ENCODE measurements at places on chromosomes 16 and 17.

GRCh38 chr17:43755389-43755875, 3.2 kb downstream of the SOST start:
- peak; percentile 48 for DNase-seq

DNA sequence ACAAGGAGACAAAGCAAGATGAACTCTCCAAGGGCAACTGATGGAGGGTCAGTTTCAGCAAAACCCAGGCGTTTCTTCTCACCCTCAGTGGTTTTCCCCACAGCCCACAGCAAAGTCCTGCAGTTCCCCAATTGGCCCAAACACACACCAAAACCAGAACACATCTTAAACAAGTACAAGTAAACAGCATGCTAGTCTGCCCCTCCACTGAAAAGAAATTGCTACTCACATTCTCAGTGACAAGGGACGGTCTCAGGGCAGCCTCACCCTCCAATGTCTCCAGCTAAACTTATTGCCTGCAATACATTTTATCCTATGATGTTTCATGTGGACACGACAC, 300.6 kb upstream of the IRX3 start:
- DNase-seq: no peak

DNA sequence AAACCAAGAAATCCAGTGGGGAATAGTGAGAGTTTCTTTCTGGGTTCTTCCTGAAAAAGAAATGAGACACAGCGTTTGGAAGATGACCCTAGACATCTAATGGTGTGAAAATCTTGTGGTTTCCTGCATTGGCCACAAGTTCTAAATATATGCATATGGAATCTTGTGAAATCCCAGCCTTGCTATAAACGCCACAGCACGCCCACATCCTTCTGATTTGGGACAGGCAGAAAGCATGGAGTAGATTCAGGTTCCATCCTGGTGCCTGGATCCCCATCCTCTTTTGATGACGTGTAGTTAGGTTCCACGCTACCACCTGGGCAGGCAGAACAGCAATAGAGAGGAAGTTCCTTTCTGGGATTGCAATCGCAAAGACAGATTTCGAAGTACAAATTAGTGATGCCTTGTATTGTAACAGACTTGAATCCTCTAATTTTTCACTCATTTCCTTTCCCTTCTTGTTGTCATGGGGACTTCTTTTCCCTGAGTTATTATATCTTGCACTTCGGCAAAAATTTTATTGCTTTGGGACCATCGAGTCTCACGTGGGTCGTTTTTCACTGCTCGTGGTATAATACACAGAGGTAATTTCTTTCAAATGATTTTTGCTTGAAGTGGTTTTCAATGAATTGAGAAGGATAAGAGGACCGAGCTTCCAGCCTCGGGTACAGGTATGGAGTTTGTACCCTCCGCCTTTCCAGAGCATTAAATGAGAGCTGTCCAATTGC, 37.6 kb downstream of the HS3ST4 start:
- no peak for DNase-seq

DNA sequence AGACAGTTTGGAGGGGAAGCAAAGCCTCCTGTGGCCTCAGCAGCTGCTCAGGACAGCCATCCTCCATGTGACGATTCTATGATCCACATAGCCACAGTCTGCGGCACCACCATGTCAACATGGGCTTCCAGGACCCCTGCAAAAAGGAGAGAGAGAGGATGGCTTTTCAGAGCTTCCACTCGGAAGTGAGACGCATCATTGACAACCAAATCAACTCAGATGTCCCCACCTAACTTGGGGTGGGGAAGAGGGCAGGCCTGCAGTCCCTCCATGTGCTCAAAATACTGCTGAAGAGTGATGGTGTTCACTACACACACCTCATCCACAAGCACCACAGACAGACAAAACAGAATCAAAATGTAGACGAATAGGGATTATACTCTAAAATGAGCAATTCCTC, 5.9 kb upstream of the METTL16 start:
- no peak for DNase-seq

- DNase-seq: no peak
Measured at GRCh38 chr16:58217311-58217925, 19.5 kb upstream of the CSNK2A2 start.

- DNase-seq: no peak
Measured at GRCh38 chr16:67837811-67838210, 4.3 kb upstream of the THAP11 start.

DNA sequence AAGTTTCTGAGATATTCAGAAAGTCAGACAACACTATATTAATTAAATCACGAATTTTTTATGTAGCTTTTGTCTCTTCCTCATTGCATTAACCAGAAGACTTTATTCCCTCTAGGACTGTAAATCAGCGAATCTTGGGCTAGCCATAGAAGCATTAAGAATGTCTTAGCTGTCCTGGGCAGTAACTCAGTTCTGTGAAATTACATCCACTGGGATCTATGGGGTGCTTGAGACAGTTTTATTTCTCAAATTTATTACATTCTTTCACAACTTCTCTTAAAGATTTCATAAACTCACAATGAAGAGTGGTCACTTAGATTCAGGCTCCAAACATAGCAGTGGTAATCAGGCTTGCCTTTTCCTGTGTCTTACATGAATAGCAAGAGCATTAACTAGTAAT, 1153.4 kb downstream of the CDH8 start:
- DNase-seq: no peak

DNA sequence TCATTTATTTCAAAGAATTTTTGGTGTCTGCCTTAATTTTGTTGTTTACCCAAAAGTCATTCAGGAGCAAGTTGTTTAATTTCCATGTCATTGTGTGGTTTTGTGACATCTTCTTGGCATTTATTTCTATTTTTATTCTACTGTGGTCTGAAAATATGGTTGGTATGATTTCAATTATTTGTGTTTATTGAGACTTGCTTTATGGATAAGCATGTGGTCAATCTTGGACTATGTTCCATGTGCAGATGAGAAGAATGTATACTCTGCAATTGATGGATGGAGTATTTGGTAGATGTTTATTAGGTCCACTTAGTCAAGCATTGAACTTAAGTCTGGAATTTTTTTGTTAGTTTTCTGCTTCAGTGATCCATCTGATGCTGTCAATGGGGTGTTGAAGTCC, 383.0 kb downstream of the PMP22 start:
- DNase-seq: no peak

- no peak for DNase-seq
Measured at GRCh38 chr17:78510141-78511075, 66.8 kb downstream of the DNAH17 start.

DNA sequence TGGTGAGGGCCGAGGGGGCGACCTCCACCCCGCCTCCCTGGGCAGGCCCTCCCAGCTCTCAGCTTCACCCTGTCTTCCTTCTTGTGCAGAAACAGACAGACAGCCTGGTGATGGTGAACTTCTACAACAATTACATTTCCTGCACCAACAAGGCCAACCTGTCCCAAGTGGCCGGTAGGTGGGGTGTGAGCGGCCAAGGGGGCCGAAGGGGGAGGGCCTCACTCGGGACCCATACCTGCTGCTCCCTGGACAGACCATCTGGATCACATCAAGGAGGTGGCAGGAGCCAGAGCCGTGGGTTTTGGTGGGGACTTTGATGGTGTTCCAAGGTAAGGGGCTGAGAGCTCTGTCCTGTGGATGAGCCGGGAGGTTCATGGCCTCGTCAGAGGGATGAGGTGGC, 20.1 kb downstream of the CHMP1A start:
- no peak for DNase-seq

DNA sequence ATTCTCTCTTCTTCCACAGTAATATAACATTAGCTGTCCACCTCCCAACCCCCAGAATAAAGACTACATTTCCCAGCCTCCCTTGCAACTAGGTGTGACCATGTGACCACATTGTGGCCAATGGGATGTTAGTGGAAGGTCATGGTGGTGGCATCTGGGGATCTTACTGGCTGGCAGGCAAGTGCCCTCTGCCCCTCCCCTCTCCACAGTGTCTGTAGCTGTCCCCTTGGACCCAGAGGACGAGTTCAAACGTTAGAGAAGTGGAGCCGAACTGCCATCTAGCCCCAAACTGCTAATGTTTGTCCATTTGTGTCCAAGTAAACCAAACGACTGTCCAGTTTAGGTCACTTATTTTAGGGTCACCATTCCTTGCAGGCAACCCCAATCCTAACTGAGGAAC, 26.6 kb upstream of the KCNG4 start:
- DNase-seq: peak; percentile 54

DNA sequence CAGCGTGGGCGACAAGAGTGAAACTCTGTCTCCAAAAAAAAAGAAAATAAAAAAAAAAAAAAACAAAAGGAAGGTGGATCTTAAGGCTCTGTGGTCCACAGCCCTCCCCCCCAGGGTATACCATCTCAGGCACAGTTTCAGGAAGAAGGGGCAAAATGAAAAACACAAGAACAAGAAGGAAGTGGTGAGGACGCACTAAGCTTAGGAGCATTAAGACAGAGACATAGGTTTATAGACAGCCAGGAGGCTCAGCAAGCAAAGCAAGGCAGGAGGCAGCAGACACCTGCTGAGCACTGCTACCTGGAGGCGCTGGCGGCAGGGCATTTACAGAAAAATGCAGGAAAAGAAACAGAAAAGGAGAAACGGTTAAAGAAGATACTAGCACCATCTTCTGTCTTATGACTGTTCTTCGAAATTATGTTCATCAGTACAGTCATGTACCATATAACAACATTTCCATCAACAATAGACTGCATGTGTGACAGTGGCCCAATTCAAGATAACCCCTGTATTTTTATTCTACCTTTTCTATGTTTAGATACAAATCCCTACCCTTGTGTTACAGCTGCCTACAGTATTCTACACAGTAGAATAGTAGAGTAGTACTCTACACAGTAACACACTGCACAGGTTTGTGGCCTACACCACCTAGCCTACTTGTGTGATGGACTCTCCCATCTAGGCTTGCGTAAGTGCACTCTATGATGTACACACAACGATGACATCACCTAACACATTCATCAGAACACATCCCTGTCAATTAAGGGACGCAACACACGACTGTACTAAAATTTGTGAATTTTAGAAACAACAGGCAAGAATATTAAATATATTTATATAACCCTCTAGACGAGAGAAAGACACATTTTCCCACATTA, 62.5 kb downstream of the XPO6 start:
- DNase-seq: no peak

GRCh38 chr17:76894842-76895241, 26.6 kb downstream of the MGAT5B start:
- no peak for DNase-seq

DNA sequence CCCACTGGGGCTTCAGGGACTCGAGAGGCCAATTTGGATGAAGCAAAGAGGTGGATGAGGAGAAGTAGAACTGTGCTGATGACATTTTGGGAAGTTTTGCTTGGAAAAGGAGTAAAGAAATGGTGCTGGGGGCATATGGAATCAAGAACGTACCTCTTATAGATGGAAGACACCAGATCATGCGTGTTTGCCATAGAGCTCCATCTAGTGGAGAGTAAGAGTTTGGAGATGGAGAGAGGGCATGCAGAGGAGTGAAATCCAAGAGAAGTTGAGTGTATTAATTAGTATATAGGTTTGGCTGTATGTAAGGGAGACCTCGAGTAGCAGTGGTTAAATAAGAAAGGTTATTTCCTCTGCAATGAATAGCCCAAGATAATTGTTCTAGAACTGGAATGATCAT, 56.0 kb downstream of the SHISA6 start:
- no peak for DNase-seq

- no peak for DNase-seq
Measured at GRCh38 chr17:4327606-4328005, 38.9 kb downstream of the UBE2G1 start.
